KBM-7 (cell line): ENCODE measurements at places on chromosomes 7 and 10.

- no peak for DNase-seq
Observed at GRCh38 chr7:24025094-24025493, 258.9 kb upstream of the NPY start.

DNA sequence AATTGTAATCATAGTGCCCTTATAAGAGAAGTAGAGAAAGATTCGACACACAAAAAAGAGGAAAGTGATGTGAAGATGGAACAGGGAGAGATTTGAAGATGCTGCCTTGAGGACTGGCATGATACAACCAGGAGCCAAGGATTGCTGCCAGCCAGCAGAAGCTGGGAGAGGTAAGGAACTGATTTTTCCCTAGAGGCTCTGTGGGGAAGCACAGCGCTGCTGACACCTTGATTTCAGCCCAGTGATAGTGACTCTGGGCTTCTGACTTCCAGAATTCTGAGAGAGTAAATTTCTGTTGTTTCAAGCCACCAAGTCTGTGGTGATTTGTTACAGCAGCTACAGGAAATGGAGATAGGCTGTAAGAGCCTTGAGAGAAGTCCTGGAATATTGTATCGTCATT, 98.2 kb downstream of the RAB11FIP2 start:
- no peak for DNase-seq

- DNase-seq, result no peak
Observed at GRCh38 chr7:15555381-15555859, 6.4 kb downstream of the AGMO start.

DNA sequence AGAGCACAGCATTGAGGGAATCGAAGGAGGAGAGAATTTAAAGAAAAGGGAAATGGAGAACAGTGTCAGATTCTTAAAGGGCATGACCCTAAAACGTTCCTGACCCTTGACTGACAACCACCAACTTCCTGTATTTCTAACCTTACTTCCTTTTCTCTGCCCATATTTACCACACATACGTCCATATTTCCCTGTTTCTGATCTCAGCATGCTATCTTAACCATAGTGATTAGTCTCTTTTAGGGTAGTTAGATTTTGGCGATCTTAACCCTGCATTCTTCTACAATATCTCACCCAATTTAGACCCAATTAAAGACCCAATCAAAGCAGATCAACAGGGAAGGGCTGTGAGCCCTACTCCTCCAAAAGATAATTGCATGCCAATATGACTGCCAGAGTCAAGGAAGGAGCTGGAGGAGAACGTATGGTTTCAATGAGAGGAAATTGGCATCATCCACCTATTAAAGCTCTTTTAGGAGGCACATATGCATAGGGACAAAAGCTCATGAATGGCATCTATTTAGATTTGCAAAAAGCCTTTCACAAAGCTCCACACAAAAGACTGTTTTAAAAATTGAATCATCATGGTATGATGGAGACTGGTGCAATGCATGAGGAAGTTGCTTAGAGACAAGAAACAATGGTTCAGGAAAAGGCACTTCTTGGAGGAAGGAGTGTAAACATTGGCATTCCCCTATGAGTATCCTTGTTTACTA, 49.0 kb upstream of the ARHGAP12 start:
- DNase-seq, result peak; percentile 97

DNA sequence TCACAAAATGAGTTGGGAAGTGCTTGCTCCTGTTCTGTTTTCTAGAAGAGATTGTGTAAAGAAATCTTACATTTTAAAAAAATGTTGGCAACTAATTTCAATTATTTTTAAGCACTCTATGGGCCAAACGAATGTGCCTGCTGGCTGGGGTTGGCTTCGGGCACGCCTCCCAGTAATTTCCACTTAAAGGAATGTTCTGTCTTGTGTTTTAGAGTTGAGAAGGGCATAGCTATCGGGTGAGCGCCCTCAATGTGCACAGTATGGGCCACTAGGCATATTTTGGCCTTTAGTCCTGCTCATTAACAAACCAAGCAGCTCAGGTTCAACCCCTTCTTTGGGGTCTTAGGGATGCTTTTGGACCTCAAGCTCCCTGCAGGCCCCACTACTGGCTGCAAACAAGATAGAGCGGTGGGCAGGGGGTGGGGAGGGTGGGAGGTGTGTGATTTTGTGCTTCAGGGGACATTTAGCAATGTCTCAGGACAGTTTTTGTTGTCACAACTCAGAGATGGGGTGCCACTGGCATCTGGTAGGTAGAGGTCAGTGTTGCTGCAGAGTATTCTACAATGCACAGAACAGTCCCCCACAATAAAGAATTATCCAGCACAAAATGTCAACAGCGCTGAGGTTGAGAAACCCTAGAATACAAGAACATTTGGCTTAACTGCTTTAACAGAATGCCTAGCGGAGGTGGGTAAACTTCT, 40.7 kb downstream of the TACC2 start:
- DNase-seq, result no peak

GRCh38 chr10:117239721-117240620, 943 bp upstream of the SLC18A2 start:
- DNase-seq, result no peak

DNA sequence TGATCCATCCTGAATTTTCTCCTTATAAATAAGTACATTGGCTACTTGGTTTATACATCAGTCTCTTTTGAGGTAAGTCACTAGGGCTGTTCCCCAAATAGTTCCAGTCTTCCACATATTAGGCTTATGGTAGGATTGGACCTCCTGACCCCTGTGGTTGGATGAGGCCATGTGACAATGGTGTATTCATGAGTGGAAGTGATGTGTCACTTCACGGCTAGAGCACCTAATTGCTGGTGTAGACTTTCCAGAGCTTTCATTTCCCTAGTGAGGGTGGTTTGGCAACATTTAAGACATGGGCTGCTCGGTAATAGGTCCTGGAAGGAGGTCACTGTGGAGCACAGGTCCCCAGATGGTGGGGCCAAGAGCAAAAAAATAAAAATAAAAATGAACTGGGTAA, 141.2 kb upstream of the ABCB5 start:
- DNase-seq, result no peak

- no peak for DNase-seq
Observed at GRCh38 chr7:133478591-133479135, 225.8 kb downstream of the EXOC4 start.

- no peak for DNase-seq
Observed at GRCh38 chr7:127791446-127792189, 139.6 kb downstream of the SND1 start.

GRCh38 chr7:42627101-42627500, 284.8 kb downstream of the C7orf25 start:
- no peak for DNase-seq

GRCh38 chr10:24884793-24885192, 67.6 kb downstream of the PRTFDC1 start:
- no peak for DNase-seq

- DNase-seq, result no peak
Observed at GRCh38 chr10:77566236-77566635, 71.4 kb downstream of the KCNMA1 start.

DNA sequence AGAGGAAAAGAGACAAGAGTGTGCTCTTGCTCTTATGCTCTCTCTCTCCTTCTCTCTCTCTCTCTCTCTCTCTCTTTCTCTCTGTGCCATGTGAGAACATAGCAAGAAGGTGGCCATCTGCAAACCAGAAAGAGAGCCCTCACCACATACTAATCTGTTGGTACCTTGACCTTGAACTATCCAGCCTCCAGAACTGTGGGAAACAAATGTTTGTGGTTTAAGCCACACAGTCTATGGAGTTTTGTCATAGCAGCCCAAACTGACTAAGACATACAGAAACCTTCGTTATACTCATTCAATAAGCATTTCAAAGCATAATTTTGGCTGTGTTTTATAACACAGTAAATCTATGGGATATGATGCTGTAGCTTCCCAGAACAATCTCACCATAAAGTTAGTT, 56.4 kb upstream of the PLPP4 start:
- DNase-seq, result no peak

- DNase-seq, result no peak
Observed at GRCh38 chr7:116528008-116528789, 3.4 kb downstream of the CAV1 start.

DNA sequence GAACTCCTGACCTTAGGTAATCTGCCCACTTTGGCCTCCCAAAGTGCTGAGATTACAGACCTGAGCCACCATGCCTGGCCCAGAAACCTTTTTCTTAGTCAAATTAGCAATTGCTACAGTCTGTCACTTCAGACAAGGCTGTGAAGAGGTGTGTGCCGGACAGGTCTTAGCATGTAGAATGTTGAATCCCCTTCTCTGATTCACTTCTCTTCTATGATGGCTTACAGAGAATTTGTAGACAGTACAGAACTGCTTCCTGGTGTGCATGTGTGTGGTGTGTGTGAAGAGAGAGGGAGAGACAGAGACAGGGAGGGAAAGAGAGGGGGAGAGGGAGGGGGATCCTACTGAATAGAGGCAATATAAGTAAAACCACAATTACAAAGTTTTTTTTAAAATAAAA, 150.4 kb downstream of the PARD3 start:
- DNase-seq, result no peak
